GM19239 (cell line): ENCODE measurements at places on chromosomes 2 and 18.

DNA sequence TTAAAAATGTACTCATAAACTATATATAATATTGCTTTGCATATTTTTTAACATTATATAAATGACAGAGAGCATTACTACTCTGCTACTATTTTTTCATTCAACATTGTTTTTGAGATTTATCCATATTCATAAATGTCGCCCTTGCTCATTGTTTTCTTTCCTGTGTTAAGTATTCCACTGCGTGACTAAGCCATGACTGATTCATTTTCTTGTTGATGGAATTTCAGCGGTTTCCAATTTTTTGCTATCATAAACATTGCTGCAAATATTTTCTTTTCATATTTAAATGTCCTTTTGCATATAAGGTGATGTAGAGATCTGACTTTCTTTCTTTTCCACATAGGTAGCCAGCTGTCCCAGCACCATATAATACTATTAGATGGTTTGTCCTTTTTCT lies 57.6 kb downstream of the SFXN5 start:
- no peak for DNase-seq

DNA sequence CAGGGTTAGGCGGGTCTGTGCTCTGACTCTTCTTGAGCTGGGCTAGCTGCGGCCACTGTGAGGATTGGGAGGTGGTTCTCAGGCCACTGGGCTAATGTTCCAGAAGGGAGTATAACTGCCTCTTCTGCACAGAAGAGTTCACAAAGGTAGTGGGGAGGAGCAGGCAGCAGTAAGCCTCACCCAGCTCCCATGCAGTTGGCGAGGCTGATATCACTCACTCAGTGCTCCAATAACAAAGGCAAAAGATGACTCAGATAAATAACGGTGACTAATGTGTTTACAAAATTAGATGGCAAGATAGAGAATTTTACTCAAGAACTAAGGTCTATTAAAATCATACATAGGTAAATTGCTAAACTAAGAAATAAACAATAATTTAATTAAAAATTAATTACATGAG lies 174.2 kb upstream of the TMEM200C start:
- DNase-seq = no peak

DNA sequence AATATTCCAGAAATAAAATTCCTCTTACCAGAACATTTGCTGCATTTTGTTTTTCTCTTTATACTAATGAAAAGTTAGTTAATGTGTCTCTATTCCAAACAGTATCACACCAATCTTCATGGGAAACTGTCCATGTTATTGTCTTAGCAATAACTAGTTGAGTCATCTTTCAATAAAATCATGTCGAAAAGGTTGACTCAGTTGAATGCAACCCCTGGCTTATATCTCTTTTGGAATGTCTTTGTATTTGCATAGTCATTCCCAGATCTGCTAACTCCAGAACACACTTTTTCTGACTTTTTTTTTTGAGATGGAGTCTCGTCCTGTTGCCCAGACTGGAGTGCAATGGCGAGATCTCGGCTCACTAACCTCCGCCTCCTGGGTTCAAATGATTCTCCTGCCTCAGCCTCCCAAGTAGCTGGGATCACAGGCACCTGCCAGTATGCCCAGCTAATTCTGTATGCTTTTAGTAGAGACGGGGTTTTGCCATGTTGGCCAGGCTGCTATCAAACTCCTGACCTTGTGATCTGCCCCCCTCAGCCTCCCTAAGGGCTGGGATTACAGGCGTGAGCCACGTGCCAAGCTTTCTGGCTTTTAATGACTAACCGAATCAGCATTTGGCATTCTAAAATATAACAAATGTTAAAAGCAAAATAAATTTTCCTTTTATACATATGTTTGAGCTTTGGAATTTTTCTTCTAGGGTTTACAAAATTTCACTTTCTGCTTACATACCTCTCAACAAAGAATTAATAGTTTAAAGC lies 133.2 kb upstream of the GULP1 start:
- no peak for DNase-seq

GRCh38 chr2:187008111-187008510 lies 159.1 kb upstream of the ZSWIM2 start:
- no peak for DNase-seq

DNA sequence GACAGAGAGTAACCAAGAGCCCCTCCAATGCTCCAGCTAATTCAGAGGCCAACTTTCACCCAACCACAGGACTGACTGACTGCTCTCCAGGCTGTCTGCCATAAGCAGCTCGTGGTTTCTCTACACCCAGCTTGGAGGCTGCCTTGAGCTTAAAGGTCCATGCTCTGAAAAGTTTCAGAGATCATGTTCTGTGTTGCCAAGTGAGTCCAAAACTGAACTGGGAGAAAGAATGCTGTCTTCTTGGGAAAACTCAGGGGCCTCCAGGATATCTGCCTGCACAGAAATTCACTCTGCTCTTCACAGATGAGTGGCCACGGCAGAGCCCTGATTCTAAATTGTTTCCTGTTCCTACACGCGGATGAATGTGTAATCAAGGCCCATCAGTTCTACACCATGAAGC lies 51.1 kb downstream of the LPIN2 start:
- DNase-seq = no peak

- no peak for DNase-seq
Measured at GRCh38 chr18:26459340-26459739, 89.0 kb downstream of the KCTD1 start.

GRCh38 chr2:30109856-30110255 lies 37.0 kb upstream of the YPEL5 start:
- no peak for DNase-seq

- no peak for DNase-seq
Measured at GRCh38 chr18:71485611-71486010, 1058.5 kb downstream of the CBLN2 start.

DNA sequence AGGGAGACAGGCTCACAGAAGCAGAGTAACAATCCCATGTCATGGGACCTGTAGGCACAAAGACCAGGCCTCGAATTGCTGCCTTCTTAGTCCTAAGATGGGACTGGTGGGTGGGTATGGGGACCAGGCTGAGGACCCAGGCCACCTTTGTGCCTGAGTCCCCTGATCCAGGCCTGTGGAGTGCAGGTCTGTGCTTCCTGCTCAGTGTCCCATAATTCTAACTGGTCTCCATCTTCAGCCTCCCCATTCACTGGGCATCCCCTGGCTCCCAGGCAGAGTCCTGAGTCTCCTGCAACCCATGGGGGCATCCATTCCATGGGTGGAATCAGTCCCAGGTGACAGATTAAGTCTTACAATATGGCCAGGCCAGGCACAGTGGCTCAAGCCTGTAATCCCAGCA lies 83.9 kb downstream of the SMAD7 start:
- no peak for DNase-seq

GRCh38 chr2:118943286-118943685 lies 1.3 kb downstream of the MARCO start:
- no peak for DNase-seq

DNA sequence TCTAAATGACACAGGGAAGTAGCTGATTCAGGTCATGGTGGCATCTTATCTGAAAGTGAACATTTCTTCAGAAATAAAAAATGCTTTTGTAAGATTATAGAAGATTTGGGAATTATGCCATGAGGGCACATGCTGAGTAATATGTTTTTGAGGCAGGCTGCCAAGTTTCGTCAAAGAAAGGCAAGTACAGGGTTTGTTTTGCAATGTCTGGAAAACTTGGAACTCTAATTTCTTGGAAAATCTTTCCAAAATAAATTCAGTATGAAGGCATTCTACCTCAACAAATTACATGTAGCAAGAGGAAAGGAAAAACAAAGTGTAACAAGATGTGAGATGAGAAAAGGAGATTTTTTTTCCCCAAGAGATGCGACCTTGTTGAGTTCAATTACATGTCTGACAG lies 167.7 kb downstream of the PLCL1 start:
- DNase-seq = no peak

DNA sequence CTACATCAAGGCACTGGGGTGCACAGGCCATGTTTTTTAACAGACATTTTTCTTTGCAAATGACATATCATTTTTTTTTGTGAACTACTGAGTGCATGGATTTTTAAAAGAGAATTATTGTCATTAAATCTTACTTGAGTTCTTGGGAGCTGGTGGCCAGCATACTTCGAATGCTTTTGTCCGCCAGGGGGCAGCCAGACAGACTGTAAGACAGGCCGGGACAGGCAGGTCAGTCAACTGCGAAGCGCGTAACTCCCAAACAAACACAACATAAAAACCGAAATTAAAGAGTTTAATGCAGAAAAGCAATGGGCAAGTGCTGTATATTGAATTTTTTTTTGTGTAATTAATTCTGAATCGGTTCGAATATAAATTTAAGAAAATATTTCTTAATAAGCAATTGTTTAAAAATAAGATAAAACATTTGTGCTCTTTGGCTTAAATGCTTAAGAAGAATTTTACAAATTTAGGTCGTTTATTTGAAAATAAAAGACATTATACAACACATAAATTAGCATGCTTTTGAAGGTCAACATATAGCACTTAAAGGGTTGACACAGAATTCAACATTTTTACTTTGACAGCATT lies 142.2 kb upstream of the PXDN start:
- DNase-seq = peak; percentile 38

- DNase-seq = no peak
Measured at GRCh38 chr2:16717477-16717876, 51.8 kb upstream of the CYRIA start.

DNA sequence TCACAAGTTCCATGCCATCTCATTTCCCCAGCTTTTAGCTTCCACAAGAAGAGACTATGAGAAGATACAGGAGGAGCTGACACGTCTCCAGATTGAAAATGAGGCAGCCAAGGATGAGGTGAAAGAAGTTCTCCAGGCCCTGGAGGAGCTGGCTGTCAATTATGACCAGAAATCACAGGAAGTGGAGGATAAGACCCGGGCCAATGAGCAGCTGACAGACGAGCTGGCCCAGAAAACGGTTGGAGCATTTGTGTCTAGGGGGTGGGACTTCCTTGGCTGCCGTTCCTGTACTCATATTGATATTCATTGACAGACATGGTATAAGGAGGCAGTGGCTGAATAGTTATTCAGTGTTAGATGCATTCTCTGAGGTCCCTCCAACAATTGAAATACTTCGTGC lies 57.2 kb upstream of the LYPD6B start:
- no peak for DNase-seq
